NAMALWA (cell line): ENCODE measurements at places on chromosomes 1 and 21.

DNA sequence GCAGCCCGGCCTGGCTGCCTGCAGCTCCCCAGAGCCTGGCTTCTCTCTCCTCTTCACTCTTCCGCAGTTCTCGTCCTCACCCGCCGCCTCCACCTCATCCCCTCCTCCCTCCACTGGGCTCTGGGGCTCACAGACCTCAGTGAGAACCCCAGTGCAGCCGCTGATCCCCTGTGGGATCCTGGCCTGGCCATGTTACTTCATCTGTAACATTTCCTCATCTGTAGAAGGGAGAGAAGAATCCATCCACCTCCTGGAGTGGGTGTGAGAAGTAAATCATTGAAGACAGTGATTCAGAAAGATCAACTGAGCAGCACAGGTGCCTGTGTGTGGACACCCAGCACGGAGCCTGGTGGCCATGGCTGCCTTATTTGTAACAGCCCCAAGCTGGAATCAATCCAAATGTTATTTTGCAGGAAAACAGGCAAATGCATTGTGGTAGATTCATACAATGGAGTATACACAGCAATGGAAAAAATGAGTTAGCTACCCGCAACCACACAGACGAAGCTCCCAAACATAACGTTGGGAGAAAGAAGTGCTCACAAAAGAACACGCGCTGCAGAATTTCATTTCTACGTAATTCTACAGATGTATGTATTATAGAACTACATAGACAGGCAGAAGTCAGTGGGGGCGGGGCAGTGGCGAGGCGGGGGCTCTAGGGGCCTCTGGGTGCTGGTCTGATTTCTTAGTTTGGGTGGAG lies 8.7 kb downstream of the LAPTM5 start:
- no peak for DNase-seq

- DNase-seq = no peak
Observed at GRCh38 chr1:245129319-245130240, 25.2 kb upstream of the KIF26B start.

- DNase-seq = no peak
Observed at GRCh38 chr1:56399795-56400194, 179.6 kb downstream of the PLPP3 start.

- DNase-seq = no peak
Observed at GRCh38 chr1:46488343-46489168, 1.1 kb upstream of the DMBX1 start.

DNA sequence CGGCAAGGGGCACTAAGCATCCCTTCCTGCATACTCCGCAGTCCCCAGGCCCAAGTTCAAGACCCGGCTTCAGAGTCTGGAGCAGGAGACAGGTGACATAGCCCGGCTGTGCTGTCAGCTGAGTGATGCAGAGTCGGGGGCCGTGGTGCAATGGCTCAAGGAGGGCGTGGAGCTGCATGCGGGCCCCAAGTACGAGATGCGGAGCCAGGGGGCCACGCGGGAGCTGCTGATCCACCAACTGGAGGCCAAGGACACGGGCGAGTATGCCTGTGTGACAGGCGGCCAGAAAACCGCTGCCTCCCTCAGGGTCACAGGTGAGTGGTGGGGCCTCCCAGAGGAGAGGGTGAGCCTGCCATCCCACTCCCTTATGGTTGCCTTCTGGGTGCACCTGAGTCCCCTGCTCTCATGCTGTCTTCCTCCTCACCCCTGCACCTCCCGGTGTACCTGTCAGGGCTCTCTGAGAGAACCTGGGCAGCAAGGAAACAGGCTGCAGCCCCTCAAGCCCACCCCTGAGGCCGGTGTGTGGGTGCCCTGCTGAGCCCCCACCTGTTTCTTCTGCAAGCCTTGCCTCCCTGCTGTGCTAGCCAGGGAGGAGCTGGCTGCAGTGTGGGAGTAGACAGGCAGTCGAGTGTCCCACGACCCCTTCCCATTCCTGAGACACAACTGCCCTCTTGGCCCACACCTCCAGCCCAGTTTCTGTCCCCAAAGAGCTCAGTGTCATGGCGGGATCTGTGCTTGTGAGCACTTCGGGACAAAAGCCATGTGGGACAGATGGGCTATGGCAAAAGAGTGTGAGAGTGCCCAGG lies 99.2 kb downstream of the TRIM11 start:
- no peak for DNase-seq

GRCh38 chr1:158931055-158931737 lies at the start of gene PYHIN1:
Gene PYHIN1, plus strand, starts transcription at chr1:158931552. Its CDS starts 5,359 bp downstream, at chr1:158936911.
- DNase-seq = peak; percentile 78

DNA sequence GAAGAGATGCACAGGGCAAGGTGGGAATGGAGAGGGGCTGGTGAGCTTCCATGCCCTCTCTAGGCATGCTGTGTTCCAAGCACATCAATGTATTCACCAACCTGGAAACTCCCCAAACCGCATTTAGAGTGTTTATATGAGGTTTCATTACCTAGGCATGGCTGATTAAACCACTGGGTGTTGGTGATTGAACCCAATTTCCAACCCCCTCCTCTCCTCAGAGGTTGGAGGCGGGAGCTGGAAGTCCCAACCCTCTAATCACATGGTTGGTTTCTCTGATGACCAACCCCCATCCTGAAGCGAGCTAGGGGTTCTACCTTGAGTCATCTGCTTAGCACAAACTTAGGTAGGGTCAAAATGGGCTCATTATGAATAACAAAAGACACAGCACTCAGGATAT lies 3.0 kb upstream of the PPIE start:
- no peak for DNase-seq

DNA sequence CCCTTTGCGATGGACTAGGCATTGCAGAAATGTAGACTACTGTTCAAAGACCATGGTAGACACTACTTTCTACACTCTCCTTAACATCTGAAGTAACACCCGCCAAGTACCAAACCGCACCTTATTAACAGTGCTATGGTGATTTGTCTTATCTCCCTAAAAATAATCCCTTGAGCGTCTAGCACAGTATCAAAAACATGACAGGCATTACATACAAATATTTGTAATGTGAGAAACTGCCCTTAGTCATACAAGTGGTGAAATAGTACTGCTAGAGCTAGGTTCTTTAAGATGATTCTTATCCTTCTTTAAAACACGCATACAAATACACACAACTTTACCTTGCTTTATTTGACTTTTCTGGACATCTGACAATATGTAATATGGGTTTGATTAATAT lies 27.2 kb downstream of the PUM1 start:
- no peak for DNase-seq

- DNase-seq = no peak
Observed at GRCh38 chr1:52926864-52927211, 238 bp upstream of the SCP2 start.

DNA sequence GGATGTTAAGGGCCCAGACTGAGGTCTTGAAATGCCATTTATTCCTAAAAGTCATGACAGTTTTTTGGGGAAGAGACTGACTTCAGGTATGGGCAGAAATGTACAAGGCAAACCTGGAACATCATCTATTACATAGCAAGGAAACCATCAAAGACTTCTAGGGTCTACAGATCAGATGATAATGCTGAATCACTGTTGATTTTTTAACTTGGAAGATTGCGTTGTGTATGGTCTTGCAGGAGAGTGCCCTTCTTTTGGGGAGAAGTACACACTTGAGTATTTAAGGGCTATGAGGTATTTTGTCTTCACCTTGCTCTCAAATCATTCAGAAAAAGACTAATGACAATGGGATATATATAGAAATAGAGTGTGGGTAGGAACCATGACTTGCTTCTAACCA lies 15.4 kb upstream of the RD3 start:
- DNase-seq = no peak

GRCh38 chr1:181110013-181110412 lies 21.5 kb downstream of the IER5 start:
- no peak for DNase-seq

DNA sequence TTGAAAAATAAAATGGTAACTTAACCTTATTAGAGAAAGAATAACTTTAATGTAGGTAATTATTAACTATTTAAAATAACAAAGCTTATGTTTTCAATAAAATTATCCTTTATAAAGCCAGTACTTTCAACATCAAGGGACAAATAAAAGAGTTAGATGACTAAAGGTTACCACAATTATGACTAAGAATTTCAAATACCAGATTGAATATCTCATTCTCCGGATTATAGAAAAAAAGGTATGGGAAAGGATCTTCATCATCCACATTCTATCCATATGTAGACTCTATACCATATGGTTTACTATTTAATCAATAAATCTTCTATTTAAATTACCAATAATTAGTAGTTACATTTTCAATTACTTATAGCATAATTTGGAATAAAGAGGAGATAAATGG lies 62.8 kb downstream of the TOR3A start:
- DNase-seq = no peak
